H4 (cell line): ENCODE measurements at places on chromosomes 12 and 14. TPM values are rescaled to one million over a fixed set of nuclear protein-coding genes. Genes with fewer than 3 reads are reported as not detected.
A peak's percentile ranks its signal among the peaks of the same experiment; 100 is the strongest.

- no peak for DNase-seq
Measured at GRCh38 chr14:98858561-98858960, 413.4 kb downstream of the BCL11B start.

GRCh38 chr14:93930989-93931307 lies 3.8 kb downstream of the FAM181A start:
- DNase-seq = no peak

- DNase-seq = no peak
Measured at GRCh38 chr14:52021957-52022600, 32.7 kb downstream of the RTRAF start.

DNA sequence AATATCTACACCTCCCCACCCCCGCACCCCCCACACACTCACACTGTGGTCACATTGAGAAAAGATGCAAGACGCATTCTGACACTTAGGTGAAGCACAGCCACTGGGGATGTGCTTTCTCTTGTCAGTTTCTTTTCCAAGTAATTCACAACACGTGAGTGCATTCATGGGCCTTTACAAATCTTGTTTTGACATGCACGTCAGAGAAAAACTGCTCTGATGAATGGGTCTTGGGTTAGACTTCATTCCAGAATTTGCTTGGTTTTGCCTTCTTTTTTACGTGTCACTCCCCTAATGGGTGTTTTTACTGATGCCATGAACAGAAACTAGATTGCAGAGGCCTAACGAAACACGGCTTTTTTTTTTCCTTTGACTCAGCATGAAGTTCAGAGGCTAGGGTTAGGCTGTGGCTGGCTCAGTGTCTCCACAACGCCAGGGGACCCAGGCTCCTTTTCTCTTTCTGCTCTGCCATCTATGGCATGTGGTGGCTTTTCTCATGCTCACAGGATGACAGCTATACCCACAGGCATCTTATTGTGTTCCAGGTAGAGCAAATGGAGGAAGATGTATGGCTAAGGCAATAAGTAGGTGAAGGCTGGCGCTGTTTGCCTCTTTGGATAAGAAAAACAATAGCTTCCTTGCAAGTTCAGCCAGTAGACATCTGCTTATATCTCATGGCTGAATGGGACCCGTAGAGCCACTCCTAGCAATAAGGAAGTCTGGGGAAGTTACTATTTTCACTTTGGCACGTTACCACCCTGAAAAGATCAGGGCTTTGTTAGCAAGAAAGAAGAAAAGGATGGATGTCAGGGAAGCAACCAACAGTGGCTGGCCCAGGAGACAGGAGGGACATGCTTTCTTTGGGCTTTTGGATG lies 253.3 kb downstream of the SLC15A4 start:
- no peak for DNase-seq

- no peak for DNase-seq
Measured at GRCh38 chr12:58301730-58302122, 360.4 kb downstream of the ATP23 start.

DNA sequence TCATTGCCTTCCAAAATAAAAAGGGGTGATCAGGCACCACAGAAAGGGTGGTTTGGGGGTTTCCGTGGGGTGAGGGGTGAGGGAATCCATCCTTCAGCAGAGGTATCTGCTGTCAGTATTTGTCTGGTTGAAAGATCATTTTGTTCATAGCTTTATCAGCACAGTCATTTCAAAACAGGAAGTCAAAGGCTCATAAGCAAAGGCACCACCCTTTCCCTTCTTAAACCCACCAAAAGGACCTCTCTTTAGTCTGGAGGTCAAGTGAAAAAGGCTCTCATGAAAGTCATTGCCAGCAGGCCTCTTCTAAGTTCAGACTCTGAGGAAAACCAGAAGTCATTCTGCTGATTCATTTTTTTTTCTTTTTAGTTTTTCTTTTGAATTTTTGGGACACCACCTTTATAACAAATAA lies 6.2 kb downstream of the CHST11 start:
- no peak for DNase-seq

GRCh38 chr14:94412671-94413638 lies 24.6 kb upstream of the SERPINA1 start:
- no peak for DNase-seq

GRCh38 chr12:52228366-52228765 lies 4.7 kb upstream of the KRT7 start:
- DNase-seq = no peak

DNA sequence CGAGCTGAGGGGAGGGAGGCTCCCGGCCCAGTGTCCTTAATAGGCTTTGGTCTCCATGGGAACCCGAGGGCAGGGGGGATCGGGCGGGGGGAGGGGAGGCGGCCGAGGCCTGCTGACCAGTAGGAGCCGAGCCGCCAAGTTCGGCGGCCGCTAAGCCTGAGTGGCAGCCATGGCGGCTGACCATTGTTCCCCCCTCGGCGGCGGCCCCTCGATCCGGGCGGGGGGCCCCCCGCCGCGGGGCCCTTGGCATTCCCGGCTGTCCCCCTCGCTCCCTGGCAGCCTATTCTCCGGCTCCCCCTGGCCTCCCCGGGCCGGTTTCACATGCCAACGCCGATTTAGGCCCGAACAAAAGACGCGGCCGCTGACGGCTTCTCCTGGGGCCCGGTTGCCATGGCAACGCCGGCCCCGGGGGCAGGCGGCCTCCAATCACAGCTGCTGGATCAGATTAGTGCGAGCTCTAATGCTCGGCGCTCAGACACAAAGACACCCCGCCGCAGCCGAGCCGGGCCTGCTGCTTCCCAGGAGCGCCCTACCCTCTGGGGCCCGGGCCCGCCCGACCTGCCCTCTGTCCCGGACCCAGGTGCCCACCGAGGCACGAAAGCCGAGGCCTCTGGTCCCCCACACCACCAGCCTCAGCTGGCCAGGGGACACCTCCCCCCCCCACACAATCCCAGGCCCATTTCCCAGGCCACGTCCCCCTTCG lies 7.3 kb downstream of the MSI1 start:
- no peak for DNase-seq

DNA sequence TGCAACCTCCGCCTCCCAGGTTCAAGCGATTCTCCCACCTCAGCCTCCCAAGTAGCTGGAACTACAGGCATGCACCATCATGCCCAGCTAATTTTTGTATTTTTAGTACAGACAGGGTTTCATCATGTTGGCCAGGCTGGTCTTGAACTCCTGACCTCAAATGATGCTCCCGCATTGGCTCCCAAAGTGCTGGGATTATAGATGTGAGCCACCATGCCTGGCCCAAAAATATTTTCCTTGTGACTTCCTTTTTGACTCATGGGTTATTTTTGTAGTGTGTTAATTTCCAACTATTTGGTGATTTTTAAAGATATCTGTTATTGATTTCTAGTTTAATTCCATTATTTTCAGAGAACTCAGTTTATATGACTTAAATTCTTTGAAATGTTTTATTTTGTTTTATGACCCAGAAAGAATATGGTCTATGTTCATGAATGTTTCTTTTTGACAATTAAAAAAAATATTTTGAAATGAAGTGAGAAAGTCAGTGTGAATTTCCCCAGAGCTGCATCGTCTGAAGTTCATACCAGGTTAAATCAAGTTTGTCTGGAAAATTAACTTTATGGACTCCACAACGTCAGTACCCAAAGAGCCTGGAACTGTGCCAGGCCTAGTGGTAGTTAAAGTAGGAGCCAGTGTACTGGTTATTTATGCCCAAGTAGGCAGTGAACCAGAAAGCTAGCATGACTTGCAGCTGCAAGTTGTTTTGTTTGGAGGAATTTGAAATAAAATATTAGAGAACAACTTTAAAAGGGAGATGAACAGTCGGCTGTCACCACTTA lies 2.8 kb upstream of the CDKL1 start:
- DNase-seq = peak; percentile 56

DNA sequence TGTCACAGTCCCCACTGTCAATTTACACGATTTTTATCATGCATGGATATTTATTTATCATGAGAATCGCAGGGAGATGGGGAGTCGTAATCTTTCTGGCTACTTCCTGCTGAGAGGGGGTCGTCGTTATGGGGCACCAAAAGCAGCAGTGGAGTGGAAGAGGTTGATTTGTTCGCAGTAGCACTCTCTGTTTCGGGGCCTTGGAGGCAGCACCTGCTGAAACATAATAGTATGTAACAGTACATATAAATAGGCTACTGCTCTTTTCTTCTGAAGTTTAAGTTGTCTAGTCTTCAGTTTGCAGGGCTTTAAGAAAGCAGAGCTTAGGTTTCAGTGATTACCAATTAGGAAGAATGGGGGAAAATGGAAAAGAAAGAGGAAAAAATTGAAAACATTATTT lies 3.8 kb downstream of the SOAT2 start:
- DNase-seq = no peak

DNA sequence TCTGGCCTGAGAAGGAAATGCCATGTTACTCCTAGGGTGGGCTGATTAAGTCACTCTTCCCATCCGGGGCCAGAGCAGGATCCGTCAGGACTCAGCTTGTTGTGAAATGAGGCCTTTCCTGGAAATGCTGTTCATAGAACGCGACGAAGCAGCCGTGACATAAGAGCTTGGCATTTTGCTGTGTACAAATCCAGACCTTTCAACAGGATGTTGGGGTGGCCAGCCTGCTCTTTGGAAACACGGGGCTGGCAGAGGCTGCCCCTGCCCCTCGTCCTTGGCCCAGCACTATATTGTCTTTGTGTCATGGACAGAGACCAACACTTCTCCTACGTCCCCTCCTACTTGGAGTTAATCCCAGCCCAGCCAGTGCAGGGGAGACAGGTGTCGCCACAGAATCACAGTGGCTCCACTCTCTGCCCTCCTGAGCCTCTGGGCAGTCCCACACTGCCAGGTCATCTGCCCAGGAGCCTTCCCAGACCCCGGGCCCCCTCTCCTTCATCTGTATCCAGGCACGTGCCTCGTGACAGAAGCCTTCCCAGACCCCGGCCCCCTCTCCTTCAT lies 18.6 kb upstream of the EIF5 start:
- peak; percentile 14 for DNase-seq

GRCh38 chr12:12812174-12812573 lies 972 bp upstream of the DDX47 start:
- no peak for DNase-seq

GRCh38 chr12:113359133-113359938 lies 949 bp downstream of the PLBD2 start:
- no peak for DNase-seq

DNA sequence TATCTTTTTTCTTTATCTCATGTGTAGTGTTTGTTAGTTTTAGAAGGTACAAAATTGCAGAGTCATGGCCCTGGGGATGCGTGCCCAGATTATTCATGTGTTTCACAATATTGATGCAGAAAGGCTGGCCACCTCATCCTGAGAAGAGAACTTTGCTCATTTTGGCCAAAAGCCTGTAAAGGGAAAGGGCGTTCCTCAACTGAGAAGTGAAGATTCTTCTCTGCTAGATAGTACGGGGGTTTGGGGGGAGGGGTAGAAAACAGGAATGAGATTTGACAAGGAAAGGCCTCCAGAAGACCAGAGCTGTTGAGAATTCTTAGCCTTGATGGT lies 1.7 kb downstream of the MGST1 start:
- DNase-seq = peak; percentile 90

- DNase-seq = no peak
Measured at GRCh38 chr12:75854681-75855309, 176.8 kb downstream of the PHLDA1 start.

- no peak for DNase-seq
Measured at GRCh38 chr14:96191353-96191752, 13.3 kb upstream of the BDKRB2 start.

- no peak for DNase-seq
Measured at GRCh38 chr12:98198261-98198982, 317.0 kb upstream of the TMPO start.

- peak; percentile 33 for DNase-seq
Measured at GRCh38 chr12:7113389-7113871, 4.4 kb upstream of the C1RL start.

DNA sequence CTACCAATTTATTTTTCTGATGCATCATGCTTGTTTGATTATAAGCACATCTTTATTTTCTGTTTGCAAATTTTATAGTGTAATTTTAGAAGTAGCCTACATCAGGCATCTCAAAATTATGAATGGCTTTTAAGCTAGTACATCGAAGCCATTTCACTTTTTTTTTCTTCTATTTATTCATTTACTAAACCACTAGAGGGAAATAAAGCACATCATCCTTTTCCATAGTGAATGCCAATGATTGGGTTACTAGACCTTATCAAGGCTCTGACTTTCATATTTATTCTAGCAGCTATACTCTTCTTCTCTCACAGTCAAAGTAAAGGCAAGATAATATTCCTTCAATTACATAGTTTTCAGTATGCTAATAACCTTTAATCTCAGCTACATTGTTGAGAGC lies 736.4 kb upstream of the LRFN5 start:
- DNase-seq = no peak

DNA sequence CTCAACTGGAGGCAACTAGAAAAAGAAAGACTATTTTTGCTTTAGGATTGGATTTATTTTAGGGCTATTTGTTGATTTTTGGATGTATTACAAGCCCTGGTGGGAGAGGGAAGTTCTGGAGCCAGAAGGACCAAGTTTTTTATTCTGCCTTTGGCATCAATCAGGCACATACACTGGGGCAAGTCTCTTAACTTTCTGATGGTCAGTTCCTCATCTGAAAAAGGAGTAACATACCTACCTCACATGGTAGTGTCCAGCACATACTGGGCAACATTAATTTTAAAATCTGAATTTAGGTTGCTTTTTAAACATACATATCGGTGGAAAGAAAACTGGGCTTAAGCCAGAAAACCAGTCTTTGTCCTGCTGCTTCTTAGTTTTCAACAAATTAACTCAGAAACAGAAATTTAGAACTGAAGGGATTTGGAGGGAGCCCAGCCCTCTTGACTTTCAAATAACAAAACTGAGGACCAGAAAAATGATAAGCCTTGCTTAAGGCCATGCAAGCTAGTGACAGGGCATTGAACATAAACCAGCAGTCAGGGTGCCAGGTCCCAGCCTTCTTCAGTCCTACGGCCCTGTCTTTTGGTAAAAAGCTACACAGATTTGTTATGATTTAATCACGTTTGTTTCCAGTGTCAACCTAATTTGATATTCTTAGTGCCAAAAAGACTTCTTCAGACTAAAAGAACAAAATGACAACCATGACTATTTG lies 90.2 kb upstream of the SLC38A2 start:
- no peak for DNase-seq

- peak; percentile 80 for DNase-seq
Measured at GRCh38 chr14:80215756-80216581, 4.7 kb upstream of the DIO2 start.

- no peak for DNase-seq
Measured at GRCh38 chr14:95058491-95058890, 98.8 kb downstream of the DICER1 start.

GRCh38 chr12:55718015-55718414 lies 2.2 kb downstream of the BLOC1S1 start:
- no peak for DNase-seq

GRCh38 chr12:20424841-20425240 lies 56.5 kb downstream of the PDE3A start:
- DNase-seq = no peak

- peak; percentile 86 for DNase-seq
Measured at GRCh38 chr12:103929046-103929783, 995 bp upstream of the HSP90B1 start.

Gene BCAT1
- 114 and 117 TPM in 2 replicates for total RNA-seq

Gene C12orf60
- 1.2 and 2.8 TPM in 2 replicates for total RNA-seq

Gene GLT1D1
- not detected in 2 replicates for total RNA-seq

Gene CFAP251
- 3.3 and 5.2 TPM in 2 replicates for total RNA-seq

Gene CCDC38
- total RNA-seq = 0.17 TPM in 1 of 2 replicates, not detected in the other

Gene AREL1
- total RNA-seq = 25.8 and 28.1 TPM in 2 replicates

Gene ZDHHC22
- total RNA-seq = not detected in 2 replicates

Gene GARIN6
- total RNA-seq = not detected in 2 replicates

Gene B4GALNT1
- 64.3 and 77.3 TPM in 2 replicates for total RNA-seq

Gene PDZRN4
- not detected in 2 replicates for total RNA-seq

Gene MEG3
- total RNA-seq = not detected in 2 replicates
